Stimulated activated effector memory CD8-positive, alpha-beta T cell treated with anti-CD3 and anti-CD28 coated beads, Interleukin-12 subunit alpha, Interleukin-12 subunit beta, amount 100 ng/mL, for 72 hours (primary cell): ENCODE measurements at places on chromosomes 4 and X.

DNA sequence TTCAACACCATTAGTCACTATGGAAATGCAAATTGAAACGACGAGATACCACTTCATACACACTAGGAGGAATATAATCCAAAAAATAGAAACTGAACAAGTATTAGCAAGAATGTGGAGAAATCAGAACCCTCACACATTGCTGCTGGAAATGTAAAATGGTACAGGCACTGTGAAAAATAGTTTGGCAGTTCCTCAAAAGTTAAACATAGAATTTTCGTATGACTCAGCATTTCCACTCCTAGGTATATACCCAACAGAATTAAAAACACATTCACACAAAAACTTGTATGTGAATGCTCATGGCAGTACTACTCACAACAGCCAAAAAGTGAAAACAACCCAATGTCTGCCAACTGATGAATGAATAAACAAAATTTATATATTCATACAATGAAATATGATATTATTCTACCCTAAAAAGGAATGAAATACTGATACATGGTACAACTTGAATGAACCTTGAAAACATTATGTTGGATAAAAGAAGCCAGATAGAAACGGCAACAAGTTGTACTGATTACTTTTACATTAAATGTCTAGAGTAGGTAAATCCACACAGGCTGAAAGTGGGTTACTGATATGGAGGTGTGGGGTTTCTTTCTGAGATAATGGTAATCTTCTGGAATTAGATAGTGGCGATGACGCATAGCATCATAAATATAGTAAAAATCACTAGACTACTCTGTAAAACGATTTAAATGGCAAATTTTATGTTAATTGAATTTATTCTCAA lies 22.3 kb downstream of the TEC start:
- no peak for DNase-seq

- DNase-seq = peak; percentile 12
Measured at GRCh38 chrX:119398974-119399771, at the start of gene SLC25A43. Gene SLC25A43 (plus strand): TSS chrX:119399336. CDS start chrX:119399404, 68 bp downstream.

GRCh38 chr4:36432586-36432985 lies 151.2 kb downstream of the DTHD1 start:
- DNase-seq = no peak

GRCh38 chr4:170038232-170038631 lies 12.0 kb upstream of the MFAP3L start:
- no peak for DNase-seq

- no peak for DNase-seq
Measured at GRCh38 chr4:65791812-65792308, 121.6 kb upstream of the EPHA5 start.

GRCh38 chr4:26005764-26006163 lies 91.7 kb downstream of the SMIM20 start:
- no peak for DNase-seq

DNA sequence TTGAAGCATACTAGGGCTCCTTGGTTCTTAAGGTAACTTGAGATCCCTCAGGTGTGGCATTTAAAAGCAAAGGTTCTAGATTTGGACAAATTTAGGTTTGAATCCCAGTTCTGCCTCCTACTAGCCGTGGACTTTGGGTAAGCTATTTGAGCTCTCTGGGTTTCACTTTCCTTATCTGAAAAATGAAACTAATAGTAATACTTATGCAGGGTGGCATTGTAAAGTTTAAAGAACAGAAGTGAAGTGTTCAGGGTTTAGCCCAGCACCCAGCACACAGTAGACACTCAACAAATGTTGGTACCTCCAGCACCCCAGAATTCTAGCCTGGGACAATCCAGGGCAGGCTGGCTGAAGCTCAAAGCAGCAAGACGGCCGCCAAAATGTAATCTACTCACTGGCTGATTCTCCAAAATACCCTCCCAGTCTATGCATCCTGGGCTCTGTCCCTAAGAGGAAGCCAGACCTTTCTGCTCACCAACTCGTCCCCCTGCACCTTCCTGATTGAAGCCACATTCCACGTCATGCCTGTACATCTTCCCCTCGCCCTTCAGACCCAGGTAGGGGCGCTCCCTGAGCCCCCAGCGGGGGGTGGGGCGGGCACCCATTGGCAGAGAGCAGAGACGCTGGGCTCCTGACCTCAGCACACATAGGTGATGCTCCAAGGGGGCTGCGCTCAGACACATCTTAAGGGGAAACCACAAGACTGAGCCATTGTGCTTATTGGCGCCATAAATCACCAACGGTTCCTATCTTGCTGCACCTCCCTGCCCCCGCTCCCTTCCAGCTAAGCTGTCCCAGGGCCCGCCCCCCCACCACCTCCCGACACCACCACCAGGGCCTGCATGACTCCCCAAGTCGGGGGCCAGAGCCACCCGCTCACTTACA lies 160.6 kb downstream of the BCOR start:
- peak; percentile 50 for DNase-seq

- DNase-seq = peak; percentile 57
Measured at GRCh38 chr4:9765091-9765490, 16.3 kb upstream of the DRD5 start.

GRCh38 chr4:75069493-75070074 lies 136.7 kb downstream of the PARM1 start:
- no peak for DNase-seq

DNA sequence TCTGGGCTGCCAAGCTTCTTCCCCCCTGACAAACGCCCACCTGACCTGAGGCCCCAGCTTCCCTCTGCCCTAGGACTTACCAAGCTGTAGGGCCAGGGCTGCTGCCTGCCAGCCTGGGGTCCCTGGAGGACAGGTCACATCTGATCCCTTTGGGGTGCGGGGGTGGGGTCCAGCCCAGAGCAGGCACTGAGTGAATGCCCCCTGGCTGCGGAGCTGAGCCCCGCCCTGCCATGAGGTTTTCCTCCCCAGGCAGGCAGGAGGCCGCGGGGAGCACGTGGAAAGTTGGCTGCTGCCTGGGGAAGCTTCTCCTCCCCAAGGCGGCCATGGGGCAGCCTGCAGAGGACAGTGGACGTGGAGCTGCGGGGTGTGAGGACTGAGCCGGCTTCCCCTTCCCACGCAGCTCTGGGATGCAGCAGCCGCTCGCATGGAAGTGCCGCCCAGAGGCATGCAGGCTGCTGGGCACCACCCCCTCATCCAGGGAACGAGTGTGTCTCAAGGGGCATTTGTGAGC lies 37.0 kb downstream of the HTRA3 start:
- no peak for DNase-seq

DNA sequence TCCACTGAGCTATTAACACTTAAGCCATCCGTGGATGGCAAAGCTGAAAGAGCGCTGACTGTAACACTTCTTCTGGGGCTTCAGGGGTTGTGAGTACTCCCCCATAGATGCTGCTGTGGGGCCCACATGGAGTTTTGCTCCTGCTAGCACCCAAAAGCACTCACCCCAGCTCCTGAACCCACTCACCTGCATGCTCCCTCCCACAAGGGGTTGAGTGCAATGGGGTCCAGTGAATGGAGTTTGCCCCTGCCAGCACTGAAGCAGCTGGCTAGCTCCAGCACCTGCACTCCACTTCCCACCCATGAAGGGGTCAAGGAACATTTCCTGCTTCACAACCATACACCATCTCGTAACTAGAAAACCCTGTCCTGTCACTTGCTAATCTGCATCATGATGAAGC lies 78.9 kb downstream of the IL21 start:
- DNase-seq = peak; percentile 54

- DNase-seq = no peak
Measured at GRCh38 chr4:143668930-143669552, 31.4 kb downstream of the FREM3 start.

- no peak for DNase-seq
Measured at GRCh38 chrX:10326578-10326977, 169.8 kb downstream of the CLCN4 start.

DNA sequence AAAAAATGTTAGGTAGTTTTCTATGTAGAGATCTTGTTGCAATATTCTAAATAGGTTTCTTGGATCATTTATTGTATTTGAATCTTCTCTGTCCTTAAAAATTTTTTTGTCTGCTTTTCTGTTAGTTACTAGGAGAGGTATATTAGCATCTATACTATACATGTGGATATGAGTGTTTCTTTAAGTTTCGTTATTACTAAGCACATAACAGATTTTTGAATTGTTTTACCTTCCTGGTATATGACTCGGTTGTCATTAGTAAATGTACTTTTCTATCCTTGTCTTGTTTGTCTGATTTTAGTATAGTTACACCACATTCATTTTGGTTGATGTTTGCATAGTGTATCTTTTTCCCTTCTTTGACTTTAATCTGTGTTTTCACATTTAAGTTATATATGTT lies 20.2 kb downstream of the PYURF start:
- no peak for DNase-seq

- DNase-seq = no peak
Measured at GRCh38 chrX:52359614-52360232, 9.1 kb upstream of the XAGE2 start.

- DNase-seq = no peak
Measured at GRCh38 chr4:140061659-140062289, 92.2 kb downstream of the MAML3 start.

DNA sequence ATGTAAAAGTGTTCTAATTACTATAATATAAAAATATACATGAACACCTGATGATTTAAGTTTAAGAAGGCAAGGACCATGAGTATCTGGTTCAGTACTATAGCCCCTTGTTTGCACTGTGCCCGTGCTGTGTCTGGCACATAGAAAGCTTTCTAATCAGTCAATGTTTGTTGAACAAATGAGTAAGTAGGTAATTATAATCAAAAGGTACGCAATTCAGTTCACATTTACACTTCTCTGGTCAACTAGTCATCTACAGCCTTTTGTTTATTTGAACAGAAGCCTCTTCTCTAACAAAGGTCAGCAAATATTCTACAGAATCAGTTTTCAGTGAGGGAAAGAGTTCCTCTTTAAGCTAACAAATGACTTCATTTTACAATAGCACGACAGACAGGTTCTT lies 523.3 kb downstream of the SMARCA1 start:
- DNase-seq = no peak

DNA sequence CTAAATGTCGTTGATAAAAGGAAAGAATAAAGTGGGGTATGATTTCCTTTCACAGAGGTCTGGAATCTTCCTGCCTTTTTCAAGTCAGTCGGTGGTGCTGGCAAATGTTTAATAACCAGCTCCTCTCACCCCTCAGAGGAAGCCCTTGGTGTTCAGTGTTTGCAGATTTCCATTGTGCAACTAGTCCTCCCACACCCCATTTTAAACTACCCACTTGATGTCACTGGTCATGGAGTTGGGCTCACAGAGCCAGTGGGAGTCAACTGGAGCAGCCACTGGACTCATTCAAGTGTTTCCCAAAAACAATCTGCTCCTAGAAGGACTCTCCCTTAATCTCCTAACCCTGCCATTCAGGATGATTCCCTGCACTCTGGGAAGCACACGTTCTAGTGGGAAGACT lies 149.2 kb downstream of the PTTG2 start:
- no peak for DNase-seq

GRCh38 chr4:52102587-52102986 lies 51.5 kb downstream of the SPATA18 start:
- no peak for DNase-seq

GRCh38 chr4:159284113-159284512 lies 181.2 kb downstream of the RAPGEF2 start:
- no peak for DNase-seq

GRCh38 chr4:156774422-156774821 lies 197.2 kb downstream of the PDGFC start:
- no peak for DNase-seq

GRCh38 chrX:104105330-104106262 lies 6.7 kb upstream of the ZCCHC18 start:
- DNase-seq = no peak

DNA sequence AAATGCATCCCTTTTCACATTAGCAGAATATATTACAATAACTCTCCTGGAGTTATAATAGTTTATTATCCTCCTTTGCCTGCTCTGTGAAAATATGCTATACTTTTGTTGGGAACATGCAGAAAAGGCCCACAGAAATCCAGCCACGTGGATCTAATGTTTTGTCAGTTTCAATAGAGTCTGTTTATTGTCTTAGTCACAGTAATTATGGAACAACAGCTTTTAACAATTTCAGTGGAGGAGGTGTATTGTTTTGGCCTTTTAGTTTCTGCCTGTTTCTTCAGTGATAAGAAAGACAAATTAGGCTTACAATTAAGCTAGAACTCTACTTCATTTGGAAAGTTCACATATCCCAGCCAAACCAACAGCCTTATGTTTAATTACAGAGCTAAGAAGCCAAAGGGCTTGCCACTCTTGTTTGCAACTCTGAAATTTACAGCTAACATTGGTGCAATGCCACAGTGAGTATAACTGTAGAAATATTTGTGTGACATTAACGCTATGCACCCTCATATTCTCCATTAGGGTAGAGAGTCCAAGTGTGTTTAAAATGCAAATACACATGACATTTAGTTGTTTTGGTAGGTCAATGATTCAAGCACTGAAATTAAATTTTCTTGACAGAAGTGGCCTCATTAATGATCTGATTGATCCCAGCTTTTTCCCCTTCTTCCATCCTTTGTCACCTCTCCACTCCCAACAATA lies 175.8 kb downstream of the USP46 start:
- no peak for DNase-seq

DNA sequence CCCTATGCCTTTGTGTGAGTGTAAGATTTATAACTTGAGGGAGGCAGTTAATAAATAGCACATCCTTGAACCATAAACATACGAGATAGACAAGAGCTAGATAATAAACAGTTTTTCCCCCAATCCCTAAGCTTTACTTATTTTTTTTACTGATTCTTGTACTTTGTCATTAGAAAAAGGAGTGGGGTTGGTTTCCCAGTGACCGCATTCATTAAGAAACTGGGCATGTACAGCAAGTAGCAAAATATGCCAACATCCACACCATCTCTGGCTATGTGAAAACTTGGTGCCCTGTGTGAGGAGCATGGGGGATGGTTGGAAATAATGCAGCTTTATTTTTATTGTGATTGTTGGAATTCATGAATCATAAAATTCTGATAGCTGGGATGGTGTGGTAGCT lies 176.2 kb downstream of the CBR4 start:
- DNase-seq = no peak

GRCh38 chrX:151370906-151371305 lies 26.1 kb upstream of the VMA21 start:
- DNase-seq = no peak

- no peak for DNase-seq
Measured at GRCh38 chr4:61336916-61337315, 136.8 kb downstream of the ADGRL3 start.

GRCh38 chrX:87571964-87572363 lies 54.4 kb downstream of the KLHL4 start:
- no peak for DNase-seq

DNA sequence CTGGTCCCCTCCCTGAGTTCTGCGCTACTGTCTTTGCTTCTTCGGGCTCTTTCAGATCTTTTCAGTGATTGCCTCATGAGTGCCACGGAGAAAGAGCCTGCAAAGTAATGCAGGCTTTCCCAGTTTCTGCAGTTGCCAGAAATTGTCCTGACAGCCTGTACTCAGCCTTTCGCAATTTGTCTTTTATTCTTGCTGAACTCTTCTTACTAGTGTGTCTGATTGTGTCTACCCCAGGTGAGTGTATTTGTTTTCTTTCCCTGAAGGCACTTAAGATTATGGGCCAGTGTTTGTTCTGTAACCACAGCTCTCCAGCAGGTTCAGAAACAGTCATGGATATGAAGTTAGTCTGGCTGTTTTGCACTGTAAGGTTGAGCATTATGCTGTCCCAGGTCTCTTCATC lies 47.1 kb downstream of the FAM193A start:
- no peak for DNase-seq

- no peak for DNase-seq
Measured at GRCh38 chr4:106708464-106708816, 327.7 kb downstream of the DKK2 start.
